ENCODE measurements at places on chromosomes 2 and 18.

GRCh38 chr18:51404620-51405019 is 207.1 kb upstream of the MEX3C start:
- DNase-seq = no peak

GRCh38 chr18:10322435-10322834 is 132.0 kb upstream of the APCDD1 start:
- DNase-seq = no peak

- DNase-seq = no peak
Measured at GRCh38 chr18:10121786-10122515, 208.1 kb downstream of the VAPA start.

DNA sequence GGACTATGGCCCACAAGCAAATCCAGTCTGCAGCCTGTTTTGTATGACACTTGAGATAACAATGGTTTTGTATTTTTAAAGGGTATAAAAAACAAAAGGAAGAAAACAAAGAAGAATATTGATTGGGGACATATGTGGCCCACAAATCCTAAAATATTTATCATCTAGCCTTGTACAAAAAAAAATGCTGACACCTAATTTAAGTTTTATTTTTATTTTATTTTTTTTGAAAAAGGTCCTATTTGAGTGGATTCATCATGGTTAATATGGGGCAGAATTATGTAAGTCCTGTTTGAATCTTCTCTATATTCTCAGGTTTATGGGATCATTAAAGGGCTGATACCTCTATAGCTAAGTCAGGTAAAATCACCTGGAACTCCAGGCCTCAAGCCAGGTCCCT is 525.7 kb downstream of the LRP1B start:
- DNase-seq = no peak

GRCh38 chr18:39318462-39318861 is 1752.9 kb upstream of the CELF4 start:
- DNase-seq = no peak

GRCh38 chr2:76639171-76639680 is 883.0 kb downstream of the LRRTM4 start:
- DNase-seq = no peak

DNA sequence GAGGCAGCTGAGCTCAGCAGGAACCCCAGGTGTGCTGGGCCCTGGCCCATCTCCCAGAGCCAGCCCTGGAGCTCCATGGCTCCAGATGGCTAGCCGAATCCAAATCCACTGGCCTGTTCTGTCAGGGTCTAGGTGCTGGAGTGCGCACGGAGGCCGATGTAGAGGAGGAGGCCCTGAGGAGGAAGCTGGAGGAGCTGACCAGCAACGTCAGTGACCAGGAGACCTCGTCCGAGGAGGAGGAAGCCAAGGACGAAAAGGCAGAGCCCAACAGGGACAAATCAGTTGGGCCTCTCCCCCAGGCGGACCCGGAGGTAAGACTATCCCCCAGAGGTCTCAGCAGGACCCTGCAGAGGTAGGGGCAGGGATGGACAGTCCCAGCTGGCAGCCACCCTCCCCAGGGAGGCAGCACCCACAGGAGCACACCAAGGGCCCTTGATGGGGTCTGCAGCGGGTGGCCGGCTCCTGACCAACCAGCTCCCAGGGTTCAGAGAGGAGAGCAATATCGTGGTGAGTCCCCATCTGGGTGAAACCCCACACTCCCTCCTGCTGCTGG is 26.1 kb upstream of the PRLH start:
- DNase-seq = no peak

GRCh38 chr2:191151331-191151730 is 537 bp upstream of the STAT4 start:
- no peak for DNase-seq

GRCh38 chr2:38438133-38438882 is 61.2 kb upstream of the ATL2 start:
- no peak for DNase-seq

GRCh38 chr2:3606028-3606369 is 11.1 kb downstream of the COLEC11 start:
- no peak for DNase-seq

- no peak for DNase-seq
Measured at GRCh38 chr2:198040835-198041234, 236.4 kb downstream of the PLCL1 start.

- no peak for DNase-seq
Measured at GRCh38 chr2:20317197-20317596, 33.4 kb downstream of the PUM2 start.

DNA sequence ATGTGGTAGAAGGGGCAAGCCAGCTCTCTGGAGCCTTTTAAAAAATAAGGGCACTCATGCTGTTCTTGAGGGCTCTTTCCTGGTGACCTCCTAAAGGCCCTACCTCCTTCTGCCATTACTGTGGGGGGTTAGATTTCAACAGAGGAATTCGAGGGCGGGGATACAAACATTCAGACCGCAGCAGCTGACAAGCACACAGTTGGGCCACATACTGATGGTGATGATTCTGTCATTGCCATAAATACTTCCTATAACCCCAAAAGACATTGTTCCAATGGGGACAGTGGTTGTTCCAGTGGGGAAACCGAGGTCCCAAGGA is 67.0 kb downstream of the TSHZ1 start:
- no peak for DNase-seq

GRCh38 chr2:70085711-70086277 is 1.5 kb upstream of the PCBP1 start:
- no peak for DNase-seq

DNA sequence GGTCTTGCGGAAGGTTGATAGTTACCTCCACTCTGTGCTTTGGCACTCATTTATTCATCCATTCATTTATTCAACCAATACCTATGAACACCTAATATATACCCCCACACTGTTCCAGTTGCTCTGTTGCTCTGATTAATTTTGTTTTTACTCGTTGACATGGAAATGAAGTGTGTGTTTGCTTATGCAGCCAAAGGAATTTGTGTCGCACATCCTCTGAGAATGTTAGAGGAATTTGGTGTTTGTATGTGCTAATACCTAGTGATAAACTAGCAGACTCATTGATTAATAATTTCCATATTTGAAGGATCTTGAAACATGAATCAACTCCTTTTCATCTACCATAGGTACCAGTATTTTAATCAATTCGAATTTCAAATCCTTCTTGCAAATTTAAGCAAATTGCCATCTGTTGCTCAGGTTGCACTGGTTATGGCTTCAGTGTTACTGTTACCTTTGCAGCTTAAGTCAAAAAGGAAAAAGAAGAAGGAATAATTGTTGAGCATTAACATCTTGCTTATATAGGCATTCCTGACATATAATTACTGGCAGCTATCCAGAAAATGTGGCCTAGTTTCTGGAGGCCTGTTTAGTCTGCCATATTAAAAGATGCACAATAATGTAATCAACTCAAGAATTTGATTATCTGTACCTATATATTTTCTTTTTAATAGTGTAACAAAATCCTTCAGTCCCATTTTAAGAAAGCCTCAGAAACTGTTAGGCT is 25.7 kb upstream of the CRIM1 start:
- DNase-seq = no peak

All from stimulated activated naive CD4-positive, alpha-beta T cell (primary cell).